ENCODE measurements at places on chromosomes 5 and 9.

DNA sequence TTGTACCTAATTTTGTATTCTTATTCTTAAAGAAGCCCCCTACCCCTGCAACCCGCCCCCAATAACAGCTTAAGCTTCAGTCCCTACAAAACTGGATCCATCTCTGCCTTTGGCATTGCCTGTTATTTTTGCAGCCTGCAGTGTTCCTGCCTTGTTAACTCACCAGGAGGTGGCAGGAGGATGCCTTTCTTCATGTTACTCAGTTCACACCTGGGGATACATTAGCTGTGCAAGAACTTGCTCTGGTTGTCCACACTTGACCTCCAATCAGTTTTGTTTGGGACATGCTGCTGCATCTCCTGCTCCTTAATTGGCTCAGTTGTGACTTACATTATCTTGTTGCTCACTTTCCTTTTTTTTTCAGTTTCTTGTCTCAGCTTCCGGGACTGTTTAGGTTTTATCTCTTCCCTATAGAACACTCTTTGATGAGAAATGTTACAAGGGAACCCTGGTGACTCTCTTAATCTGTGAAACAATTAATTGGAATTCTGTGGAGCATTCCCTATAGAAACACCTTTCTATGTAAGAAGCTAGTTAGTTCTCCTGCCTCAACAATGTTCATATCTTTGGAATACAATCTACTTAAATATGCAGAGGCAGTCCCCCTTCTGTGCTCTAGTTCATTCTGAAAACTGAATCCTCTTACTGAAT, 467.7 kb upstream of the ACO1 start:
- DNase-seq, result no peak

GRCh38 chr5:56011835-56012234, 17.1 kb upstream of the IL6ST start:
- no peak for DNase-seq

- no peak for DNase-seq
Observed at GRCh38 chr5:124859027-124859426, 112.6 kb upstream of the ZNF608 start.

DNA sequence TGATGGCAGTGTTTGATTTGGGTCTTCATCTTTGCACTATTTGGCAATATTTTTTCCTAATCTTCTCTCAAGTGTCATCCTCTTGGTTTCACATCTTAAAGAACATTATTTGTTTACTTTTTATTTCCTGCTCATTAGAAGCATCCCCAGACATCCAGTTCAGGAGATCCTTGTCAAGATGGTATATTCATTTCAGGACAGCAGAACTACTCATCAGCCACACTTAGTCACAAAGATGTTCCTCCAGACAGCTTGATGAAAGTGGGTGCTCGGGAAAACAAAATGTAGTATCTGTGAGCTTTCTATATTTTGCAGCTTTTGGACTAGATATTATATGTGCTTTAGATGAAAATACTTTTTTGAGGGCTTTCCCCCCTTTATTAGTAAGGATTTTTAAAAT, 72.1 kb upstream of the SREK1 start:
- no peak for DNase-seq

- DNase-seq, result peak; percentile 24
Observed at GRCh38 chr9:19976226-19976625, 187.4 kb upstream of the SLC24A2 start.

DNA sequence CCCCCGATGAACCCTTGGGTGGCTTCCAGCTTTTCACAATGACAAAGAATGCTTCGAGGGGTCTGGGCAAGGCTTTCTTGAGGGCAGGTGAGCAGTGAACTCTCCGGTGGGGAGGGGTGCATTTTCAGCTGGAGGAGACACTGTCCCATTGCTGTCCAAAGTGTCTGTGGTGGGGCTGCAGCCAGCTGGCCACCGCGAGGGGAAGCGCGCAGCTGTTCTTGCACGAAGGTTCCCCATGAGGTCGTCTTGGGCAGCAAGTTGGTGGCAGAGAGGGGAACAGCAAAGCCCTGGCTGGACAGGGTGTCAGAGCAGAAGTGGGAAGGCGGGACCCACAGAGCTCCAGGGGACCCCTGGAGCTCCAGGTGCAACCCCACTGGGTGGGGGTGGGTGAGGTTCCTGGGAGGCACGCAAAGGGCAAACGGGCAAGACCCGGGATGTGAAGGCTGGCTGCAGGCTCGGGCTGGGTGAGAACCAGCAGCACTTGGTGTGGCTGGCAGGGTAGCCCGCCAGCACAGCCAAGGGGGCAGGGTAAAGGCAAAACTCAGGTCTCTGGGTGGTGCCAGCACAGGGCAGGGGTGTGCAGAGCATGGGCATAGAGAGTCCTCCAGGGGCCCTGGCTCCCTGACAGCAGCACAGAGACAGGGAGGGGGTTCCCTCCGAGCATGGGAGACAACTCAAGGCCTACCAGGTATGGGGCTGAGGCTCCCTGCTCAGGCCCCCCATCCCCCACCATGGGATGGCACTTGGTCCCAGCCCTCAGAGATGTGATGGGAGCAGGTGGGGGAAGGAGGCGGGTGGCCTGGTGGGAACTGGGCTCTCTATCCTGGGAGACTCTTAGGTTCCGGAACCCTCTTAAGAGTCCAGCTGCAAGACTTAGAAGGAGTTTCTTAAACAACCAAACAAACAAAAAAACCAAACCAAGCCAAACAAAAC, 26.6 kb downstream of the TSPAN17 start:
- DNase-seq, result no peak

DNA sequence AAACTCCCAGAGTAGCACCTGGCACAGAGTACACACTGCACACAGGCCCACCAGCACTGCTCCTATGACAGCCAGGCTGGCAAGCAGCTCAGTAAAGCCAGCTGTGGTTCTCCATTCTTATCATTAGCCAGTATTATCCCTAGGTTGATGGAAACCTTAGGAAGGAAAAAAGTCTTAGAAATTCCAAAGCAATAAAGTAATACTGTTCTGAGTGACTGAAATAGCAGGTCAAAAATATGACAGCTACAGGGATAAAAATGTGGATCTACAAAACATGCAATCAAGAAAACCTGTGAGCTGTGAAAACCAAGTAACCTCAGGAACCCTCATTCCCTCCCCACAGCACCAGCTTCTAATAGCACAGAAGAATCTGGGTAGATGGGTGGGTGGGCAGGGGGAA, 403.5 kb downstream of the SPOCK1 start:
- no peak for DNase-seq

DNA sequence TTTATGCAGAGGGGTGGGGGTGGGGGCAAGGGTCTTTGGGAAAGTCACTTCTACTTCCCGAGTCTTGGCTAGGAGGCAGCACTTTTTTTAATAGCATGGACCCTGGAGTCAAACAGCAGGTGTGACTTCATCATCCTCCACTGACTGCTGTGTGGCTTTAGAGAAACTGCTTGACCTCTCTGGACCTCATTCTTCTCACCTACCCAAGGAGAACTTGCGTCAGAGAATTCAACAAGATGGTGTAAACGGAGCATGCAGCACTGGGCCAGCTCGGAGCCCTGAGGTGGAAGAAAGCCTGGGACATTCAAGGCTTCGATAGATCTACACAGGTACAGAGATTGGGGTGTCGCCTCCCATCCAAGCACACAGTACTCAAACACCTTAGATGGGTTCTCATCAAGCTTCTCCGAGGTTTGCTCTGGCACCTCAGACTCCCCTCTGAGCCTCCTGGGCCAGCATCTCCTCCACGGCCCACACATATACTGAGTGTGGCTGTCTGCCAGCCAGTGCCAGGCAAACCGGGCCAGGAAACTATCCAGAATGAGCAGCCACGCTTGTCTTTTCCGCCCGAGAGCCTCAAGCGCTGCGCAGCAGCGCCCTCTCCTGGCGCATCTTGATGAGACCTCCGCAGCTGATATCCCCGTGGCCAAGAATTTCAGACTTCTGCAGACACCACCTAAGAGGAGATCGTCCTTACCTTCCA, 4.6 kb upstream of the SLC25A48 start:
- no peak for DNase-seq

GRCh38 chr9:92181296-92181695, 66.1 kb upstream of the SPTLC1 start:
- DNase-seq, result no peak

DNA sequence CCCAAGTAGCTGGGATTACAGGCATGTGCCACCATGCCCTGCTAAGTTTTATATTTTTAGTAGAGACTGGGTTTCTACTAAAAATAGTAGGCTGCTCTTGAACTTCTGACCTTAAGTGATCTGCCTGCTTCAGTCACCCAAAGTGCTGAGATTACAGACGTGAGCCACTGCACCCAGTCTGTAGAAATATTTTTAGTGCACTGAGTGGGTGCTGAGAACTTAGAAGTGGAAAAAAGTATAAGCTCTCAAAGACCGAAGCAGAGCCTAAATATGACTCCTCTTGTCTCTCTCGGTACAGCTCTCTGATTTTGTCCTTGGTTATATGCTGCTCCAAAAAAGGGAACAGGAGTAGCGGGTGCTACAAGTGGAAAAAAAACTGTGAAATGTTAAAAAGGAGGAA, 353.8 kb upstream of the IZUMO3 start:
- DNase-seq, result no peak

GRCh38 chr5:126104951-126105350, 318.3 kb upstream of the GRAMD2B start:
- DNase-seq, result no peak

GRCh38 chr5:156913719-156914370, 49.2 kb downstream of the TIMD4 start:
- DNase-seq, result peak; percentile 25

DNA sequence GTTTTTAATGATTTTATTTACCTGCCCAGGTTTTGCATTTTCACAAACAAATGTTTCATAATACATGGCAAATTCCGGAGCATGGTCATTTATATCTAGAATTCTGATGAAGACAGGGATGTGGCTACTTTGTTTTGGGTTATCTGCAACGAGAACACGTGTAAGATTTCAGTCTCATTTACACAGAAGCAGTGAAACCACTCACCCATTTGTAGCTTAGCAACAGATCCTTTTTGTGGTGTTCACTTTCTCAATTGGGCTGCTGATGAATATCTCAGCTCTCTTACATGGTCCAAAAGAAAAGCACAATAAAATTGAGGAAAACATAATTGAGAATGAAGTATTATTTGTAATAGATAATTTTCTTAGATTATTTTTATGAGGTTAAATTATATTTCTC, 148.6 kb downstream of the CDH9 start:
- no peak for DNase-seq

GRCh38 chr5:56429110-56429561, 196.0 kb upstream of the ANKRD55 start:
- DNase-seq, result no peak

GRCh38 chr5:60102961-60103693, 209.6 kb upstream of the PDE4D start:
- DNase-seq, result no peak

DNA sequence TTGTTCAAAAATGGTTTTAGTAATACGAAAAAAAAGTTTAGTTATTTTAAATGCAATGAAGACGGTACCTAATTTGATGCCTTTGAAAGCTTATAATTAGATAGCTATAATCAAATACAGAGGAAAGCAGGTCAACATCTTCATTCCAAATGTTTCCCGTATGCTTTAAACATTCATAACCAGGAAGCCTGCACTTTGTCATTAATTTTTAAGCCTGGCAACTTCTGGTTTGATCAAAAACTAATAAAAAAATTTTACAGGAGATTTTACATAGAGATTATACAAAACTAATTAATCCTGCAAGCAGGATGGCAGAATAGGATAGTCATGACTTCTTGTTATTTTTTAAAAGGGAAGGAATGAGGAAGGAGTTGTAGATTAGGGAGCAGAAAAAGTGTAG, 353.0 kb downstream of the FBXL17 start:
- no peak for DNase-seq

GRCh38 chr9:82549174-82549821, 513.6 kb downstream of the RASEF start:
- no peak for DNase-seq

DNA sequence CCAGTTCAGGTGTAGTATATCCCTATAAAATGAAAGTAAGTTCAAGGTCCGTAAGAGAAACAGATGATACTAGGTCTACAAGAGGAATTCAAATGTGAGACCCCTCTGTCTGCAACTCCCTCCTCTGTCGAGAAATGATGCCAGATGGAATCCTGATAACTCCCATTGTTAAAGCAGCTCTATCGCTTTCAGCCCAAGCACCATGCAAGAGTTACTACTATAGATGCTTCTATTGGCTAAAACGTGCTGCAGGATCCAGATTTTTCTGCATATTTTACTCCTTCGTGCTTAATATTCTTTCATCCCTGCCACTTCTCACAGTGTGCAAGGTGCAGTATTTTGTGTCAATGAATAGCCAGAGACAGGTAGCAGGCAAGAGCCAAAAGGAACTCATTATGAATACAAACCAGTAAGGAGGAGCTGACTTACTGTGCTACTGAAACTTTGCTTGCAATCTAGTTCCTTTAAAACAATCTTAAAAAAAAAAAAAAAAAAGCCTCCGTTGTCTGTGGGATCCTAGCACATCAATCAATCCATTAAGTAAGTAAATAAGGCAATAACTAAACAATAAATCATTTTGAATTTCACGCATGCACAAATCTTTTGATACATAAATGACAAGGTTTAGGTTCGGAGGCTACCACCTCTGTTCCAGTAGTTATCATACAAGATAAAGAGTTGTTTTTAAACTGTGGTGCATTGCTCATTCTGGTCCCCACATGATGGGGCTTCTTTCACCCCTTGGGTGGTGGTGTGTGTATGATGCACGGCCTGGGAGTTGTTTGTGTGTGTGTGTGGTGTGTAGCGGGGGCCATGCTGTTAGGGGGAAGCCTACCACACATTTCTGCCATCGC, 151.1 kb upstream of the MPDZ start:
- DNase-seq, result no peak

DNA sequence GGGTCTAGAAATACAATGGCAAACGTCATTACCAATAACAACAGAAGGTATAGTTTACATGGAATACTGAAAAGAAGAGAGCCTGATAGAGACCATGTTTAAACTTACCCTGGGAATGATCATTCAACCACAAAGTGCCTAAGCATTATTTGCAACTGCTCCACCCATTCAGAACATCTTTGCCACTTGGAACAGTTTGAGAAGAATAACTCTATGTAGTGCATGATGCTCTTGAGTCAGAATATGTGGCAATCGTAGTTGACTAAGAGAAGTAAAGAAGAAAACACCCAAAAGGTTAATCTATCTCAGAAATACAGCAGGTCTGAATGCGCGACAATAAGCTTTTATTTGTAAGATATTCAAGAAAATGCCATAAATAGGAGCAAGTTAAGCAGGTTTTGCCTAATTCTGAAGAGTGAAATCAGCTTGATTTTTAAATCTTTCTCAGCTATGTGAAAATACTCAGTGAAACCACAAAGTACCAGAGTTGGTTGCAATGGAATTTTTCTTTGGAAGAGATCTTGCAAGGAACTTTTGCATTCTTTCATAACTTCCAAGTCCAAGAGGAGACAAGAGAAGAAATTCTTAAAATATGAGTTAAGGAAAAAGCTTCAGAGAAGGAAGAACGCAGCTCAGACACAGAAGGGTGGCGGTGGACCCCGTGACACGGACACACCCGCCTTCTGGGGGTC, 64.3 kb downstream of the HABP4 start:
- no peak for DNase-seq

- no peak for DNase-seq
Observed at GRCh38 chr5:40615586-40616170, 64.0 kb upstream of the PTGER4 start.

- DNase-seq, result no peak
Observed at GRCh38 chr5:156025656-156026055, 301.3 kb upstream of the SGCD start.

- DNase-seq, result no peak
Observed at GRCh38 chr5:57666582-57666981, 184.0 kb upstream of the ACTBL2 start.

- DNase-seq, result no peak
Observed at GRCh38 chr5:123438902-123439301, 15.7 kb upstream of the CEP120 start.
